Cardiac septum (tissue), 1 donor: ENCODE measurements at places on chromosomes 4 and X.

- DNase-seq: no peak
Measured at GRCh38 chr4:153296040-153296823, 48.3 kb upstream of the MND1 start.

GRCh38 chr4:7132249-7132648, 60.1 kb upstream of the SORCS2 start:
- no peak for DNase-seq

- no peak for DNase-seq
Measured at GRCh38 chr4:143189528-143189927, 4.8 kb downstream of the USP38 start.

- no peak for DNase-seq
Measured at GRCh38 chr4:55018521-55018920, 106.9 kb downstream of the KDR start.

GRCh38 chr4:53150631-53151488, 215.0 kb downstream of the SCFD2 start:
- no peak for DNase-seq
